ENCODE measurements at places on chromosomes 2 and 18.

DNA sequence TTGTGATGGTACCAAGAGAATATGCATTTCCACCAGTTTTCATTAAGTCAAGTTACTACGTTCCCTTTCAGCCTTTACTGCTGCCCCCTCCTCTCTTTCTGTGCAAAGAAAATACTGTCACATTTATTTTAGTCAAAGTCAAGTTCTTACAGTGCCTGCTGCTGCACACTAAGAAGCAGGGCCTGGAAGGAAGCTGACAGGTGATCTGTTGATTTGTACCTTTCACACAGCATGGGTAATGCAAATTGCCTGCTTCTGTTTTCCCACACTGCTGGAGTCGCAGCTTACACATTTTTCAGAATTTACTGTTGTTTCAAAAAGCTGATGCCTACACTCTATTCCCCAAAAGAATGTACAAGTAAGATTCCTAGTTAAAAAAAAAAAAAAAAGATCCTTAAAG is 48.7 kb upstream of the CD226 start:
- H3K4me1 ChIP-seq, result peaks cover 26% of the 10 kb centered on the region
- peaks cover 44% of the 10 kb centered on the region for H3K36me3 ChIP-seq
- no peak for DNase-seq
- H3K4me3 ChIP-seq, result no peak overlapping the region

GRCh38 chr2:240746671-240747070 is 55.0 kb downstream of the AQP12A start:
- no peak for DNase-seq
- no peak overlapping the region for H3K4me3 ChIP-seq
- H3K36me3 ChIP-seq, result no peaks in the 10 kb centered on the region
- no peak overlapping the region for H3K27ac ChIP-seq

DNA sequence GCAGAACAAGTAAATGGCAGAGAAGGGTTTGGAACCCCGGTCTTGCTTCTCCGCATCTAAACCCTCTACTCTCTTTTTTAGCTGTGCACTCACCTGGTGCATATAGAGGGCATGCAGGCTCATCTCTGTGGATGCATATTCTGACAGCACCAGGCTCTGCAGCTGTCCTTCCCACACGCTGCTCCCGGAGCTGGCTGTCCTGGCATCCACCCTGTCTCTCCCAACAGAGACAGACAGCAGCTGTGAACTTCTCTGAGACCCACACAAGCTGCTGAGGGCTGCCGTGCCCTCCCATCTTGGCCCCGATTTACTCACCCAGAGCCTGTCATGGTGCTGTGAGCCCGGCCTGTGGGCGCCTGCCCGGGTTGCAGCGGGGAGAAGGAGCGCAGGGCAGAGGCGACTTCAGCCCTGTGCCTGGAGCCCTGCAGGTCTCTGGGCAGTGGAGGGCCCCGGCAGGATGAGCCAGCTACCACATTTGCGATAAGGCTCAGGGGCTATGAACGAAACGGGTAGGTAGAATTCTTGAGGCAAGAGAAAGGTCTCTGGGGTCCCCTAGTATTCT is 3.3 kb upstream of the ABCB6 start:
- no peak for DNase-seq
- peaks cover 17% of the 10 kb centered on the region for H3K4me1 ChIP-seq
- H3K4me3 ChIP-seq, result no peak overlapping the region
- H3K36me3 ChIP-seq, result peaks cover 65% of the 10 kb centered on the region

DNA sequence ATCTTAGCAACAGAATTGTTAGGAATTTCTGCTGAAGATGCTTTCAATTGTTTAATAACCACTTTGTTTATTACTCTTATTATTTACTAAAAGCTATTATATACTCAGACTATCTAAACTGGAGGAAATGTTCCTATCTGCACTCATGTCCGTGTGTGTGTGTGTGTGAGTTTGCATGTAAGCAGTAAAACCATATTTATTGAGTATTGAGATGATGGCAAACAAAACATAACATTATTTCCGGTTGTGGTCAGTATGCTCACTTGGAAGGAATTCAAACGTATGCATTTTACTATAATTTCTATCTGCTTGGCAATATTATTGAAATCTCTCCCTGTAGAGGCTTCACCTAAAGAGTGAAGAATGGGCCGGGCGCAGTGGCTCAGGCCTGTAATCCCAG is 43.0 kb upstream of the ZNF804A start:
- no peak overlapping the region for H3K4me3 ChIP-seq
- no peaks in the 10 kb centered on the region for H3K27me3 ChIP-seq
- no peaks in the 10 kb centered on the region for H3K36me3 ChIP-seq
- no peaks in the 10 kb centered on the region for H3K4me1 ChIP-seq
- no peak overlapping the region for H3K27ac ChIP-seq
- DNase-seq, result no peak

GRCh38 chr2:9107168-9108025 is 99.2 kb upstream of the ASAP2 start:
- H3K27ac ChIP-seq, result no peak overlapping the region
- DNase-seq, result no peak
- no peaks in the 10 kb centered on the region for H3K36me3 ChIP-seq
- H3K4me3 ChIP-seq, result no peak overlapping the region
- no peaks in the 10 kb centered on the region for H3K4me1 ChIP-seq

DNA sequence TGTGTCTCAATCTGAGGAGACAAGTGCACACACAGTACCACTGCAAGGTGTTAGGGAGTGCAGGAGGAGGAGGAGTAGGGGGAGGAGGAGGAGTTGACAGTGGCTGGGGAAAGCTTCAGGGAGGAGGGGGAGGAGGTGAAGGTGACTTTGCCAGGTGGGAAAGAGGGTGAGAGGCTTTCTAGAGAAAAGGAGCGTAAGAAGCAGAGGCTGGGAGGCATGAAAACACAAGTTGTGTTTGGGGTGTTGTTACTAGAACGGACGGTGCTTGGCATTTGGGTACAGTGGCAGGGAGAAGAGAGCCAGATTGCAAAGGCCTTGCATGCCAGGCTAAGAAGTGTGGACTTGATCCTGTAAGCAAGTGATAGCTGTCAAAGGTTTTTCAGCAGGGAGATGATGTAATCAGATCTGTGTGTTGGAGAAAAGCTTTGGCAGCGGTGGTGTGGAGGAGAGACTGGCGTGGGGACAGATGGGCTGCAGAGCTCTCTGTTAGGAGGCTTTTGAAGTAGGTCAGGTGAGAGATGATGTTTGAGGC is 16.2 kb downstream of the TANC1 start:
- no peak overlapping the region for H3K27ac ChIP-seq
- H3K4me3 ChIP-seq, result no peak overlapping the region
- H3K27me3 ChIP-seq, result peaks cover 1% of the 10 kb centered on the region

DNA sequence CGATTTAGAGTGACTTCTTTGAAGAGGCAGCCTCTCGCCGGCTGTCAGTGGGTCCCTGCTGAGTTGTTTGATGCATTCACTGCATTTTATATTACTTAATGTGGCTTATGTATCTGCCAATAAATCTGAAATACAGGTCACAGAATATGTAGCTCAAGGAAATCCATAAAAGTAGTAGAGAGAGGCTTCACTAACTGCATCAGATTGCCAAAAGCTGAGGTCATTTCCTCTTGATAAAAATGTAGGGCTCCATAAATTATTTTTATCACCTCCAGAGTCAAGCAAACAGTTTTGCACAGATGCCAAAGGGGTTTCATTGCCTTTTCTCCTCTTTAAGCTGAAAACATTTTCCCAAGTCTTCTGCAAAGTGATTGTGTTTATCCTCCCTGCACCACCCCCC is 36.5 kb upstream of the CCDC93 start:
- peaks cover 55% of the 10 kb centered on the region for H3K27me3 ChIP-seq
- no peaks in the 10 kb centered on the region for H3K36me3 ChIP-seq
- DNase-seq, result no peak
- H3K4me1 ChIP-seq, result peaks cover 9% of the 10 kb centered on the region

DNA sequence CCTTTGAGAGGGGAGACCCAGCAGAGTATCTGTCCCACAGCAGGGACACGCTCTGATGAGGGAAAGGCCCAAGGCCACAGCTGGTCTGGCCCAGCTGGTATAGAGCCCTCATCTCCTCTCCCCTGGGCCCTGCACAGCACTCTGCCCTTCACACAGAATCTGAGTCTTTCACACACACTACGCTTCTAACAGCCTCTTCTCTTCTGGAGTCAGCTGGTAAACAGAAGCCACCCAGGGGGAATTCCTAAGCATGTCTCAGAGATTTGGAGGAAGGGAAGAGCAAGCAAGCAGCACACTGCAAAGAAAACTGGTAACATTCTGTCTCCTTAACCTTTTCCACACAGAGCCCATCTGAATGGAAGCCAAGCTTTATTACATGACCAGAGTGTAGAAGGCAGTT is 121.1 kb upstream of the ACAA2 start:
- H3K27me3 ChIP-seq, result peaks cover 5% of the 10 kb centered on the region
- H3K4me3 ChIP-seq, result no peak overlapping the region
- H3K4me1 ChIP-seq, result peaks cover 4% of the 10 kb centered on the region
- no peak overlapping the region for H3K27ac ChIP-seq
- H3K36me3 ChIP-seq, result no peaks in the 10 kb centered on the region

GRCh38 chr2:226169751-226170581 is 629.7 kb downstream of the IRS1 start:
- DNase-seq, result no peak
- no peaks in the 10 kb centered on the region for H3K4me1 ChIP-seq
- no peak overlapping the region for H3K27ac ChIP-seq
- no peaks in the 10 kb centered on the region for H3K27me3 ChIP-seq
- H3K36me3 ChIP-seq, result no peaks in the 10 kb centered on the region
- H3K4me3 ChIP-seq, result no peak overlapping the region

GRCh38 chr2:109522063-109522374 is 91.7 kb downstream of the SEPTIN10 start:
- no peak overlapping the region for H3K4me3 ChIP-seq
- H3K27ac ChIP-seq, result no peak overlapping the region
- H3K27me3 ChIP-seq, result no peaks in the 10 kb centered on the region
- H3K4me1 ChIP-seq, result no peaks in the 10 kb centered on the region
- no peaks in the 10 kb centered on the region for H3K36me3 ChIP-seq
- no peak for DNase-seq

DNA sequence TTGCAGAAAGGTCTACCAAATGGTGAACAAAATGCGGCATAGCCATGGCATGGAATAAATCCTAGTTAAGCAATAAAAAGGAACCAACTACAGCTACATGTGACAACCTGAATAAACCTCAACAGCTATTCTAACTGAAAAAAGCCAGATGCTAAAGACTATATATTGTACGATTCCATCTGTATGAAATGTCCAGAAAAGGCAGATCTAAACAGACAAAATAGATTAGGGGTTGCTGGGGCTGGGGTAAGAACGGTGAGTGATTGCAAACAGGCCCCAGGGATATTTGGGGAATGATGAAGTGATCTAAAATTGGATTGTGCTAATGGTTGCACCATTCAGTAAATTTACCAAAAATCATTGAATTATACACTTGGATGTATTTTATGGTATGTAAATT is 2.8 kb downstream of the CCDC68 start:
- DNase-seq, result no peak
- H3K27me3 ChIP-seq, result peaks cover 61% of the 10 kb centered on the region
- H3K36me3 ChIP-seq, result no peaks in the 10 kb centered on the region
- H3K4me3 ChIP-seq, result no peak overlapping the region
- no peak overlapping the region for H3K27ac ChIP-seq
- H3K4me1 ChIP-seq, result peaks cover 3% of the 10 kb centered on the region

GRCh38 chr2:18898271-18898670 is 308.9 kb upstream of the NT5C1B start:
- no peaks in the 10 kb centered on the region for H3K36me3 ChIP-seq
- no peak overlapping the region for H3K27ac ChIP-seq
- no peak overlapping the region for H3K4me3 ChIP-seq
- H3K4me1 ChIP-seq, result no peaks in the 10 kb centered on the region
- no peaks in the 10 kb centered on the region for H3K27me3 ChIP-seq

DNA sequence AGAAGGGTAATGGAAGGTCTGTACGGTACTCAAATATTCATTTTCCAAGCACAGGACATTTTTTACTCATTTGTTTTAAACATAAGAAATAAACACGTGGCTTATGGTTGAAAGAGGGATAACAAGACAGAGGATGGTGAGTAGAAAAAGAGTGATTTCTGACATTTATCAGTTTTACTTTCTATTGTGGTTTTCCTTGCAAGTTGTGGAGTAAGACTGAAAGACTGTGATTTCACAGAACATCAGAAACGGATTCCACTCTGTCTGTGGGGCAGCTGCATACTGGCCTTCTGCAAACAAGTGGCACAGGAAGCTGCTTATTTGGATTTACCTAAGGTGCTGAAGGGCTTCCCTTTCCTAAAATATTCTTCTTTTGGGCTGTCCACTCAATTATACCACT is 122.2 kb upstream of the ITGB6 start:
- peaks cover 31% of the 10 kb centered on the region for H3K4me1 ChIP-seq
- H3K36me3 ChIP-seq, result peaks cover 10% of the 10 kb centered on the region
- H3K4me3 ChIP-seq, result no peak overlapping the region
- H3K27me3 ChIP-seq, result peaks cover 5% of the 10 kb centered on the region

DNA sequence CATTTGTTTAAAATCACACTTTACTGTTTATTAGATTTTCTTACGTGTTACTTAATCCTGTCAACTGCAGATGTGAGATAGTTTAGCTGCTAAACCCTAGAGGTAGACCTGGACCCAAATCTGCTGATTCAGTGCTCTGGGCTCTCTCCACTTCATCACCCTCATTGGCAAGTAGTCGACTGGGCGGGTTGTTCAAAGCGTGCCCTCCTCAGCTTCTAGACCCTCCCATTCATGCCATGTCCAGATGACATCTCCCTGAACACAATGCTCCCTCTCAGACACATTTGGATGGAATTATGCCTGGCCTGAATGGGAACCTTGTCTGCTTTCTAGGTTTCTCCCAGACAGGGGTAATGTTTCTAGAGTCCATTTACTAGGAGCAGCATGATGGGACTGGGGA is 43.7 kb downstream of the RPIA start:
- H3K36me3 ChIP-seq, result peaks cover 41% of the 10 kb centered on the region
- DNase-seq, result no peak
- no peak overlapping the region for H3K27ac ChIP-seq
- no peaks in the 10 kb centered on the region for H3K27me3 ChIP-seq
- peaks cover 28% of the 10 kb centered on the region for H3K4me1 ChIP-seq

DNA sequence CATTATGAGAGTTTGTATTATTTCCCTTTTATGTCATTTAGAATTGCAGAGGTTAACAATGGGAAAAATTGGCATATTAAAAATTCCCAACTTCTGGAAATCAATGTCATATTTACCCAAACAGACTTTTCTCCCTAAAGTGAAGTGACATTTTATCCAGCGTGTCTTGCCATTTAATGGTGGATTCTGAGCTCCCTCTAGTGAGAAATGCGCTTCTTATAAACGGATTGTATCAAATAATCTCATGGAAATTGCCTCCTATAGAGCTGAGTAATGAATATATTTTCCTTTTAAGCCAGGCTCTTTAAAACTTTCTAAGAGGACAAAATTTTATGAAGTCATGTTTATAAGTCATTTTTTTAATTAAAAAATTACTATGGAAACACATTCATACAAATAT is 5.7 kb upstream of the GCFC2 start:
- peaks cover 1% of the 10 kb centered on the region for H3K4me1 ChIP-seq
- peaks cover 24% of the 10 kb centered on the region for H3K27me3 ChIP-seq
- no peak for DNase-seq
- H3K27ac ChIP-seq, result no peak overlapping the region

DNA sequence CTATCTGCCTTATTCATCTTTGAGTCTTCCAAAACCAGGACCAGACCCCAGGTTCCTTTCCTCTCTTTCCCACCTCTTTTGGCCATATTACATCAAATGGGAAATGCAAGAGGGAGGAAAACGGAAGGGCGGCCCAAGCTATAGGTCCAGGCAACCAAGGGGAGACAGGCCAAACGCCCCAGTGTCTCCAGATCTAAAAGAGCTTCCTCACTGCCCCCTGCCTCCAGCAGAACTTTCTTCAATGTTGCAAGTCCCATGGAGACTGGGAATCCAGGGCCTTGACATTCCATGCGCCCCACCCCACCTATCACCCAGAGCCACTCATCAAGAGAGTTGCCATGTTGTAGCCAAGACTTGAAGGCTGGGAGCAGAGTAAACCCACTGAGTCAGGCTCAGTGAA is 15.4 kb downstream of the TNS1 start:
- no peak for DNase-seq
- peaks cover under 1% of the 10 kb centered on the region for H3K27me3 ChIP-seq
- H3K27ac ChIP-seq, result no peak overlapping the region
- H3K4me1 ChIP-seq, result peaks cover 7% of the 10 kb centered on the region
- H3K4me3 ChIP-seq, result no peak overlapping the region
- H3K36me3 ChIP-seq, result no peaks in the 10 kb centered on the region

Measured in activated T-helper 2 cell treated with anti-CD3 and anti-CD28 coated beads, Interferon-gamma antibody, Interleukin-2, Interleukin-4, amounts not matched to agents 10 μg/mL and 5 μg/mL and 100 μg/mL, durations not matched to agents 14 hours and 24 hours and 36 hours (primary cell).